ENCODE measurements at places on chromosomes 7 and 10.

DNA sequence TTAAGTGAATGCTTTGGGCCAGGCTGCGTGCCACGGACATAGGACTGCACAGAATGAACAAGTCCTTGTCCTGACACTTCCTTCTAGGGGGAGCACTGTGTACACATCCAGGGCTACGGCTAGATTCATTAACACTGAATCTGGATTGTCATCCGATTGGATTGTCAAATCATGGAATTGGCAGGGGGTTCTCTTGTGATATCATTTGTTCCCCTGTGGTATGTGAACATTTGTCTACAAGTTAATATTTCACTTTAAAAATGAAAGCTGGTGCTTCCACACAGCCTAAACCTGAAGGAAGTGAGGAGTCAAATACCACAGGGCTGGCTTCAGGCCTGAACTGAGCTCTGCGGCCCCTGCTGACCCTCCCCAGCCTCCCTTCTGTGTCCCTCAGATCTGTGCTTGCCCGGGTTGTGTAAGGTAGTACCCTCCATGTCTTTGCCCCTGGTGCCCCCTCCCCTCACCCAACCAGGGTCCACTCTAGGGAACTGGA is 75.6 kb downstream of the SNX10 start:
- no peak for DNase-seq

- no peak for DNase-seq
Measured at GRCh38 chr10:92699518-92700381, 10.0 kb downstream of the HHEX start.

GRCh38 chr10:80590585-80591125 is 53.0 kb downstream of the SH2D4B start:
- DNase-seq, result no peak

GRCh38 chr7:23918856-23919255 is 208.8 kb downstream of the STK31 start:
- no peak for DNase-seq

- no peak for DNase-seq
Measured at GRCh38 chr7:78398576-78398975, 600.0 kb downstream of the PHTF2 start.

DNA sequence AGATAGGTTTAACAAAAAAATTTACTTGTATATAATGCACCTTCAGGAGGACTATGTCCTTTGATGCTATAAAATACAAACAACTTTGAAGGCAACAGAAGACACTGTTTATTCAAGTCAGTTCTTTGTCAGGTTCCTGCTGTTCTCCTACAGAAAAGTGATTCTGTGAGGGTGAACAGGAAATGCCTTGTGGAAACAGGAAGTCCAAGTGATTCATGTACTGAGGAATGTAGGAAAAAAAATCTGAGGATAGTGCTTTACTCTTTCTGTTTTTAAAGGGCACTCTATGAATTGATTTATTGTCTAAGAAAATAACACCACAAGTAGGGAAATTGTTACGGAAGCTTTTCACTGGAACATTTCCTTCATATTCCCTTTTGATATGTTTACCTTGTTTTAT is 171.9 kb downstream of the HDAC9 start:
- no peak for DNase-seq

DNA sequence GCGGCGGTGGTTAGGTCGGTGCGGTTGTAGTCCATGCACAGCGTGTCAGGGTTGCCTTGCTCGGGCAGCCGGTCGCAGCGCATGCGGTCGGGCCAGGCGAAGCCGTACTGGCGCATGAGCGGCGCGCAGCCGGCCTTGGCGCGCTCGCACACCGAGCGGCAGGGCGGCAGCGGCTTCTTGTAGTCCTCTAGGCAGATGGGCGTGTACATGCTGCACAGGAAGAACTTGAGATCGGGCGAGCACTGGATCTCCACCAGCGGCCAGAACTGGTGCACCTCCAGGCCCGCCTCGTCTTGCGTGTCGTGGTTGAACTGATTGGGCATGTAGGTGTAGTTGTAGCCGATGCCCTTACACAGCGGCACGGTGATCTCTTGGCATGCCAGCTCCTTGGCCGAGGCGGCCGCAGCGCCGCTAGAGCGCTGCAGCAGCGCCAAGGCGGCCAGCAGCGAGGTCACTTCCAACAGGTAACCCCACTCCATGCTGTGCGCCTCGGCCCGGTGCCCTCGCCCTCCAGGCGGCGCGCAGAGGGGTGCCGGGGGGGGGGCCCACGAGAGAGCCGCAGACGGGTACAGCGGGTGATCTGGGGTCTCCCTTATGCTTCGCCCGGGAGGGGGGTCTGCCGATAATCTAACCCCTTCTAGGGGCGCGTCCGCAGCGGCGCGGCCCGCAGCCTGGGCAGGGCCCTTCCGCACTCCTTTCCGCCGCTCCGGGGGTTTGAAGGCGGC is 983 bp downstream of the FZD8 start:
- peak; percentile 63 for DNase-seq

GRCh38 chr10:98110356-98110755 is 24.1 kb upstream of the R3HCC1L start:
- DNase-seq, result no peak

GRCh38 chr10:8103543-8103942 is 49.1 kb downstream of the GATA3 start:
- no peak for DNase-seq

DNA sequence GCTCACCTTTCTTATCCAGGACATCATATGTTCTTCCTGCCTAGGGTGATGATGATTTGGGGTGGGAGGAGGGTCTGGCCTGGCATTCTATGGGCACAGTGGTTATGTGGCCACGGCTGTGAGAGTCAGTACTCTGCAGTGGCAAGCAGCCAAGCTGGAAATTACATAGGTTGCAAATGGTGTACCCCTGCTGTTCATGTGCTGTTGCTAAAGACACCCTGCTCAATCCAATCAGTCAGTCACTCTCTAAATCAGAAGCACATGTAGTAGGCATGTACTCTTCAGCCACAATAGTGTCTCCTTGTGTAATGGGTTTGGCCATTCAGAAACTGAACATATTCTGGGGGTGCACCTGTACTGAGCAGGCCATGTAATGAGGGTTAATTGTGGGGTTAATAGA is 449.1 kb upstream of the ANKRD30A start:
- no peak for DNase-seq

GRCh38 chr7:28800150-28800549 is 158.0 kb downstream of the TRIL start:
- DNase-seq, result no peak

- DNase-seq, result no peak
Measured at GRCh38 chr7:54663603-54664234, 95.3 kb downstream of the SEC61G start.

DNA sequence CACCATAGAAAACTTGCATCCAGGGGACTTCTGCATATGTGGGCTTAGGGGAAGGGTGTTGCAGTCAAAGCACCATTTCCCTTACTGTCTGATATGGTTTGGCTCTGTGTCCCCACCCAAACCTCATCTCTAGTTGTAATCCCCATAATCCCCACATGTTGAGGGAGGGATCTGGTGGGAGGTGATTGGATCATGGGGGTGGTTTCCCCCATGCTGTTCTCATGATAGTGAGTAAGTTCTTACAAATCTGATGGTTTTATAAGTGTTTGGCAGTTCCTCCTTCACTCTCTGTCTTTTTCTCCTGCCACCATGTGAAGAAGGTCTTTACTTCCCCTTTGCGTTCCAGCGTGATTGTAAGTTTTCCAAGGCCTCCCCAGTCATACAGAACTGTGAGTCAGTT is 177.4 kb downstream of the ADK start:
- no peak for DNase-seq

- DNase-seq, result no peak
Measured at GRCh38 chr7:10779465-10780399, 193.9 kb upstream of the PHF14 start.

- DNase-seq, result no peak
Measured at GRCh38 chr10:86045896-86046295, 320.7 kb downstream of the GRID1 start.

- no peak for DNase-seq
Measured at GRCh38 chr7:40331915-40332314, 197.1 kb downstream of the SUGCT start.

GRCh38 chr7:157348548-157348947 is 11.7 kb downstream of the DNAJB6 start:
- DNase-seq, result no peak

GRCh38 chr7:158924956-158925355 is 68.6 kb downstream of the DYNC2I1 start:
- no peak for DNase-seq

GRCh38 chr7:8386926-8387550 is 46.4 kb upstream of the NXPH1 start:
- DNase-seq, result no peak

- no peak for DNase-seq
Measured at GRCh38 chr7:4665661-4666060, 16.4 kb upstream of the FOXK1 start.

- DNase-seq, result no peak
Measured at GRCh38 chr7:147980826-147981813, 609.4 kb upstream of the C7orf33 start.

GRCh38 chr7:148290538-148290937 is 300.0 kb upstream of the C7orf33 start:
- DNase-seq, result no peak

DNA sequence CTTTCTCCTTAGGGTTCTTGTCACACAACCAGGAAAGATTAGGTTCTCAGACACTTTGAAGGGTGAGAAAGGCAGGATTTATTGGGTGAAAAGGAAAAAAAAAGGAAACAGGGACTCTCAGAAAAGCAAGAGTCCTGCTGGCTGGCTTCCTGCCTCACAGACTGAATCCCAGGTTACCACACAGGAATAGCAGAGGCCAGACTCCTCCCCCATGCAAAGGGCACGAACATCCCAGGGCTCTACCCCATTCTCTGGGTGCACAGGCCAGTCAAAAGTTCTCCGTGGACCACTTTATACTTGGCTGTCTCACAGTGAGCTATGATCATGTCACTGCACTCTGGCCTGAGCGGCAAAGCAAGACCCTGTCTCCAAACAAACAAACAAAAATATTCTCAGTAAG is 42.6 kb downstream of the HOXA1 start:
- DNase-seq, result no peak

DNA sequence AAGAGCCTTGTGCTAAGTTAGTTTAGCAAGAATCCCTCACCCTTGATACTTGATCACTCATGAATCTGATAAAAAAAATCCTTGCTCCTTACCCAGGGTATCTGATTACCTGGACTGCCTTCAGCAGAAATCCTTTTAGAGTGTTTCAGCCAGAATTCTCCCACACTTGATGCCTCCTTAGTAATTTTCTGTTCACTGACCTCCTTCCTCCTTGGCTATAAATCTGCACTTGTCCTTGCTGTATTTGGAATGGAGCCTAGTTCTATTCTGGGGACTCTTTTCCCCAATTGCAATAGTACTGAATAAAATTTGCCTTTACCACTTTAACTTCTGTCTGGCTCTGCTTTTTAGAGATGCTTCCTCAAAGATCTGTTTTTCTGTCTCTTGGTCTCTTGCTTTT is 84.9 kb downstream of the RPS24 start:
- DNase-seq, result no peak

DNA sequence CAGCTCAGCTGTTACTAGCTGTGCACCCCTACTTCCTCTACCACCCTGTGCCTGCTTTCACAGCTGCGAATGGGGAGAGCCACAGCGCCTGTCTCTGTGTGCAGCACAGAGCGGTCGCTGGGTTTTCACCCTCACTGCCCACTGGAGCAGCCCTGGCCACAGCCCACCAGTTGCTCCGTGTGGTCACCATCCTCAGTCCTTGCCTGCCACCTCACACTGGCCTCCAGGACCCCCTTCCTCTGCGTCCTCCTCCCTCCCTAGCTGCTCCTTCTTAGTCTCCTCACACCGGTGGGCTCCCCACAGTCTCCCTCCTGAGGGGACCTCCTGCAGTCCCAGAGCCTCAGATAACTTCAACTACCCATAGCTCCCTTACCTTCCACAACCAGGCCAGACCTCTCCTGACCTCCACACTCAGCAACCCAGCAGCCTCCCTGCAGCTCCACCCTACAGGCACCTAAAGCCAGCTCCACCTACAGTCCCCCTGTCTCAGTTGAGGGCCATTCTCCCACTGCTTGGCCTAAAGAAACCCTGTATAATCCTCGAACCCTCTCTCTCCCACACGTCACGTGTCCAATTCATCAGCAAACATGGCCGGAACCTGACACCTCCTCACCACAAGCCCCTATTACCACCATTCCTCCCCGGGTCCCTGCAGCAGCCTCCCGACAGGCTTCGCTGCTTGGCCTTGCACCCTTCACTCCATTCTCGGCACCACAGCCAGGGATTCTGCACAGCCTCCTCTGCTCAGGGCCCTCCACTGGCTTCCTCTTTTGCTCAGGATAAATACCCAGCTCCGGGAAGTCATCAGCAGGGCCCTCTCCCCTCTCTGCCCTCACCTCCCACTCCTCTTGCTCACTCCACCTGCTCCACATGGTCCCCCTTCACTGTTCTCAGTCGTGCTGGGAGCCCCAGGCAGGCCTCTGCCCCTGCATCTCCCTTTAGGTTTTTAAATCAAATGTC is 28.1 kb downstream of the PLAC9 start:
- DNase-seq, result no peak

DNA sequence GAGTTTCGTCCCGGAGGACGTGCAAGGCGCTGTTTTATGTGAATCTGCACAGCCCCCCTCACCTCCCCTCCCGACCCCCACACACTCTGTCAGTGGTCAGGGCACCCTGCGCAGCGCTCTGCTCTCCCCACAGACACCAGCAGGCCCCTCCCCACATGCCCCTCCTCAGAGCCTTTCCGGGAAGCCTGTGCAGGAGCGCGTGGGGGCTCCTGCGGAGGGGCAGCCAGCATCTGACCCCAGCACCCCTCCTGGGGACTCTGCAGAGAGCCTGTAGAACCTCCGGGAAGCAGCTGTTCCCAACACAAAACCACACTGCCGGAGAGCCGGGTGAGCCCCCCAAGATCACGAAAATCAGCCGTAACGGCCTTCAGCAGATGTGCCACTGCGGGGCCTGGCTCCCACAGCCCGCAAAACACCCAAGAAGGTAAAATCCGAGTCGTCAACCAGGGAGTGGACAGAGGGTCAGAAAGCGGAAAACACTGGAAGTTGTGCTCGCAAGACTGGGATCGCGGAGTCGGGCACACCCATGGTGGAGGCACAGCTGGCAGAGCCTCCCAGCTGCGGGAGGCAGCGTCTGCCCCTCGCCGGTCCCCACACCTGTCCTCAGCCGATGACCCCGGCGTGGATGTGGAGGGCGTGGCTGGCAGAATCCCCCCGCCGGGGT is 53.8 kb upstream of the PDGFA start:
- no peak for DNase-seq

DNA sequence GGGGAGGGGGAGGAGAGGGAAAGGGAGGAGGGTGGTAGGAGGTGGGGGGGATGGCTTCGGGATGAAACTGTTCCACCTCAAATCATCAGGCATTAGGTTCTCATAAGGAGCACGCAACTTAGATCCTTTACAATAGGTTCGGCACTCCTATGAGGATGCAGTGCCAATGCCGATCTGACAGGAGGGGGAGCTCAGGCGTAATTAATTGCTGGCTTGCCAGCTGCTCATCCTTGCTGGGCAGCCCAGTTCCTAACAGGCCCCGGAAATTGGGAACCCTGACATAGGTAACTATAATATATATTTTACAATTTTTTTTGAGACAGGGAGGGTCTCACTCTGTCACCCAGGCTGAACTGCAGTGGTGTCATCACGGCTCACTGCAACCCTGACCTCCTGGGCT is 118.8 kb upstream of the SFMBT2 start:
- DNase-seq, result no peak

DNA sequence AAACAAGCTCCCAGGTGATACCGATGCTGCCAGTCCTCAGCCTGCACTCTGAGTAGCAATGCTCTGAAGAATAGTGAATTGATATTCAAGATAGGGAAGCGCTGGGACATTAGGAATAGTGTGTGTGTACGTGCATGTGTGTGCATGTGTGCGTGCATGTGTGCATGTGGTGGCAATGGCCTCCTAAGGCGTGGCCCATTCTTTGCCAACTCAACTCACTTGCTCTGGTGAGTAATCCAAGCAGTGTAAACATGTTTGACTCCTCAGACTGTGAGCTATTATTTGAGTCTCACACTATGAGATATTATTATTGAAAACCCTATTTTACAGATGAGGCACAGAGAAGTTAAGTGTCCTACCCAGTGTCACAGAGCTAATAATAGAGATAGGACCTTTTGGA is 186.6 kb downstream of the RAB11FIP2 start:
- DNase-seq, result peak; percentile 53
